ENCODE measurements at places on chromosomes 5 and 9.

- DNase-seq = no peak
These were observed 9.4 kb upstream of the MAPK9 start for GRCh38 chr5:180301253-180301652.

DNA sequence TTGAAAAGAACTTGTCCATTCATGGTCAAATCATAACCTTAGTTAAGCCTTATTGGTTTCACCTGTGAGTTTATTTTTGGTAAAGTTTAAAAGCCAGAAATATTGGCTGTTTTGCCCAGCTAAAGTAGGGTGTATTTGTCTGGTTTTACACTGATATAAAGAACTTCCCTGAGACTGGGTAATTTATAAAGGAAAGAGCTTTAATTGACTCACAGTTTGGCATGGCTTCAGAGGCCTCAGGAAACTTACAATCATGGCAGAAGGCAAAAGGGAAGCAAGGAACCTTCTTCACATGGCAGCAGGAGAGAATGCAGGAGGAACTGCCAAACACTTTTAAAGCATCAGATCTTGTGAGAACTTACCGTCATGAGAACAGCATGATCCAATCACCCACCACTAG, 55.3 kb downstream of the JAKMIP2 start:
- DNase-seq = no peak

DNA sequence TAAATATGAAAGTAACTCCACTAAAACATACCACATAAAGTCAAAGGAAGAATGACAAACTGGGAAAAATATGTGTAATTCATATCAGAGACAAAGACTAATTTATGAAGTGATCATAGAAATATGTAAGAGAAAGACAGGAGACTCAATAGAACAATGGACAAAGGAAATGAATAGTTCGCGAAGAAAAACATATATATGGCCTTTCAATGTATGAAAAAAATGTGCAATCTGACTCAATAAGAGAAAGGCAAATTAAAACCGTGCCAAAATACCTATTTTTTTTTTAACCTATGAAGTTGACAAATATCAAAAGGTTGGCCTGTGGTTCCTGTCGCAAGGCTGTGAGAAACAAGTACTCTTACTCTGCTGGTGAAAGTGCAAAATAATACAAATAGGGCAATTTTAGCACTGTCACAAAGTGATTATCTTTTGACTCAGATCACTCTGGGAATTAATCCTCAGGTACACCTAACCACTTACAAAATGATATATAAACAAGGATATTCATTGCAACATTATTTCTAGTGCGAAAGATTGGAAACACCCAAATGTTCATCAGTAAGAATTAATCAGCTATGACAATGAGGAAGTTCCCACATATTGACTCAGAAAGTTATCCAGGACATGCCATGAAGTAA, 3.7 kb downstream of the C9 start:
- DNase-seq = no peak

DNA sequence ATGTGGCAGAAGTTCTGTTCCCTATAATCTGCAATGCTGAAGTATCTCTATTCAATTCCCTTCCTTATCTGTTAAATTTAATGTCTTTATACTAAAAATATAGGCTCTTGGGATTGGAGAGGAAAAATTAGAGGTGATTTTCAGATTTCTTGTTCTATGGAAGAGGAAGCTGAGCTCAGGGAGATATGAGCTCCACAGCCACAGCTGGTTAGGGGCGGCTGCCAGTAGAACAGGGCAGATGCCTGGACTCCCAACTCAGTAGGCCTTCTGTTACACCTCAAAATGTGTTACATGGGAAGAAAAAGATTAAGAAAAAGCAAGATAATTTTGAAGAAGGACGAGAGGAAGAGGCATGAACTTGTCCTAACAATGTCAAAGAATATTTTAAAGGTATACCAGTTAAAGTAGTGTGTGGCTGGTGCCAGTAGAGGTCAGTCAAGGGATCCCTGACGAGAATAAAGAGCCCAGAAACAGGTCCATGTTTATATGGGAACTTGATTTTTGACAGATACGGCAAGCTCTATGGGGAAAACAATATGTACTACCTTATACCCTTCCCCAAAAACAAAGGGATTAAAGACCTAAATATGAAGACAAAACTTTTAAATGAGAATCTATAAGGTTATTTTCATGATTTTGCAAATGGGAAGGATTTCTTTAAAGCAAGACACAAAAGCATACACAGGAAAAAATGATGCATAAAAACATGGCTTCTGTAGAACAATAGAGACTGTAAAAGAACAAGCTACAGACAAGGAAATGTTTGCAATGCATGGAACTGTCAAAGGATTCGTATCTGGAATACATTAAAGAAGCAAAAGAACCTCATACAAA, 28.7 kb downstream of the DNAJC21 start:
- no peak for DNase-seq

DNA sequence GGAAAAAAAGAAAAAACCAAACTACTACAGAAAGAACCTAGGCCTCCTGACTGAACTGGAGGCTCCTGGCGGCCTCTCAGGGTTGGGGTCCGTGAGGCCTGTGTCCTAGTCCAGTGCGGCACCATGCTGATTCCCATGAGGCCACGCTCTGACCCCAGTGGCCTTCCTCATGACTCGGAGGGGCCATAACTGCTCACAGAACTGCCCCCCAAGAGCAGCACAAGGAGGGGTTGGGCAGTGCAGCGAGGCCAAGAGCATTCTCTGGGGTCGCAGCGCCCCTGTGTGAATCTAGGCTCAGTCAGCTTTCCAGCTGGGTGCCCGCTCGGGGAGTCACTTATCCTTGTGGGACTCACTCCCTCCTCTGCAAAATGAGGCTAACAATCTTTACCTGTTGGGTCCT, 79.3 kb upstream of the FBXW11 start:
- DNase-seq = no peak

DNA sequence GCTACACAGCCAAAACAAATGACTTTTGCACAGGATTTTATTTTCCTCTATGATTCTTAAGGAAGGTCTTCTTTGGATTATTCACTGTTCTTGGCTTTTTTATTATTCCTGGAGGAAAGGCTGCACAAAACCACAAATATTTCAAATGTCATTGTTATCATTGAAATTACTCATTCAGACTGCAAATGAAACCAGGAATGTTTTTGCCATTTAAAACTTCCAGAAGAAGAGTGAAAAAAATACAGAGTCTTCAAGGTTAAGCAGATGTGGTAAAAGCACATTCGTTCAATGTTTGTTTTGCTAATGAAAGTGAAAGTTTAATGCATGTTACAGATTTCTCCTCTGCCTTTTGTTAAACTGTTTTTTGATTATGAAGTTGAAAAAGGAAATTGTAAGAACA, 238.2 kb downstream of the TLE4 start:
- peak; percentile 60 for DNase-seq

DNA sequence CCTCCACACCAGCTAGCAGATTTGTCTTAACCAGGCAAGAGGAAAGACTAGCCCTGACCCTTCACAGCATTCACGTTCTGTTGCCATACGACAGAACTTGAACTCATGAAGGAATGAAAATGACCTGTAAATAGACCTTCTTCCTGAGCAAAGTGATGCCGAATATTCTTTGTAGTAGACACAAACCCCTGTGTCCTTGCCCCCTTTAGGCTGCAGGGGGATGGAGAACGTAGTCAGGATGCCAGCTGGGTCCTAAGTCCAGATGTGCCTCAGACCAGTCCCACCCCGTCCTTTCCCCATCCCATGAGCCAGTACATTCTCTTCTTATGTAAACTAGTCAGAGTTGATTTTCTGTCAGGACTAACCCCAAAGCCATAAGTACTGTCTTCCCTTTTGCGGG, 104.2 kb upstream of the SAP30L start:
- no peak for DNase-seq

DNA sequence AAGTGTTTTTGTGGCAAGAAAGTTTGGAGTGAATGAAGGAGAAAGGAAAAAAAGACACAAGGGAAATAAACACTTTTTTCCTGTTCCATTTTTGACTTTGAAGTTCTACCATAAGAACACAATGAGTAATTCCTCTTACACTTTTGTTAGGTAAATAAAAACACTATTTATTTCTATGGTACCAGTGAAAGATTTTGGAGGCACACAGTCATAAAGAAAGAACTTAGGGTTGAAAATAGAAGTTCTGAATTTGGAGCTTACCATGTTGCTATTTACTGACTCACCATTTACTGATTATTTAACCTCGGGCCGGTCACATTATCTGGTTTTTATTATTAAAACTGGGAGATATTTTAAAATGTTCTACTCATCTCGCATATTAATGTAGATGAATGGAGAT, 367.8 kb downstream of the TLE1 start:
- DNase-seq = no peak

DNA sequence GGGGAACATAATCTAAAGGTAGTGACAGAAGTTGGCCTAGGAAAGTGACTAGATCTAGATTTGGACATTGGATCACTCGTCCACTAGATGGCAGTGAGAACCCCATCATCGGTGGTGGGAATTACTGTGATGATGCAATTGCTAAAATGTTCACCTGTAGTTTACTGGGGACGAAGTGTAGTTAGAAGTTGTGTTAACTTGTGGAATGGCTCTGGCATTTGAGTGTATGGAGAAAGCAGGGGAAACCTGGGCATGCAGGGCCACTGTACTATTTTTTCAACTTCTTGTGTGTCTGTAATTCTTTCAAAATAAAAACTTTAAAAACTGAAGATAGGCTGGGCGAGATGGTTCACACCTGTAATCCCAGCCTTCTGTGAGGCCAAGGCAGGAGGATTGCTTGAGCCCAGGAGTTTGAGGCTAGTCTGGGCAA, 75.5 kb downstream of the PHAX start:
- no peak for DNase-seq

DNA sequence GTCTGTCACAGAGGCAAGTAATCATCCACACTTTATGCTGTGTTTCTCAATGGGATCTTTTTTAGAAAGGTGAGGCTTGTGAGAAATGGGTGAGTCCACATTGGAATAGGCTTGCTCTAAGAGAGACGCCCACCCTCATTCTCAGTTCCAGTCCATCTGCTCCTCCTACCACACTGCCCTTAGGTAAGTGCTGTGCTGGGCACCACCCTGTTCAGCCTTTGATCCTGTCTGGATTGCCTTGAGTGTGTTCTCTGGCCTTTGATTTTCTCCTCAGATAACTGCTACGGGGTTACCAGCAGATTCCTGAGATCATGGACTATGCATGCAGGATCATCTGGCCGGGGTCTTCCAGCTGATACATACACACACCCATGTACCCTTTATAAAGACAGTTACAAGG, 328.6 kb downstream of the KDM4C start:
- DNase-seq = no peak

GRCh38 chr5:151572657-151573368, 18.3 kb downstream of the FAT2 start:
- DNase-seq = no peak

- DNase-seq = no peak
These were observed 40.9 kb upstream of the APC start for GRCh38 chr5:112696786-112697185.

DNA sequence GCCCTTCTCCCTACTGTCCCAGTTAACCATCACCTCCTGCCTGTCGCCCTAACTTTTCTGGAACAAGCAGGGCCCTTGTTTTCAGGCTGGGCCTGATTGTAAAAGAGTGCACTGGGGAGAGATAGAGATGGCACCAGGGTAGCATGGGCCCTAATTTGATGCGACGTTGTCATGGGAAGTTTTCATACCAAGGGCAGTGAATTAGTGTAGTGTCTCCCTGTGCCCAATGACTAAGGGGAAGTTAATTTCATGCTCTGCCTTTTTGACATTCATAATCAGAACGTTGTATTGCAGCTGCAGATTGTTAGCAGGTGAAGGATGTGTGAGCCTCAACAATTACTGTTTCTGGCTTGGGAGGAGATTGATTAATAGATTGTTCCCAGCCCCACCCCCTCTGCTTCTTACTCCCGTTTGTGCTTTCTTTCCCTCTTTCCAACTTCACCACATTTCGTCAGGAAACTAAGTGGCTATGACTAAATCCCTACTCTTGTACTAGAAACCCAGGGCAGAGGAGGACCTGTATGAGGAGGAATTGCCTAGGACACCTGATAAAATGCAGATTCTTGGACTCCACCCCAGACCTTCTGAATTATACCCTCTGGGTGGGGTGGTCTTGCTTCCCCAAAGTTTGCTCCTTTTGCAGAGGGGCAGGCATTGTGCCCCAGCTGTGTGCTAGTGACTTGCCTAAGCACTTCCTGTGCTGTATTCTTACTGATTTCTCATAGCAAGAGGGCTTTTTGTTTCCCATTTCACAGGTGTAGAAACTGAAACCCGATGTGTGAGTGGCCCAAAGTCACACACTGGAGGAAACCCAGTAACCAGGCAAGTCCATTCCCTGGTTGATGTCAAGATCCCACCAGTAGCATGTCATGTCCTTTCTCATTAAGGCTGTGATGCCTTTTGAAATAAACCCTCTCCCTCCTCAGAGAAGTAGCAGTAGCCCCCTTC, 56.3 kb downstream of the DAB2IP start:
- no peak for DNase-seq

DNA sequence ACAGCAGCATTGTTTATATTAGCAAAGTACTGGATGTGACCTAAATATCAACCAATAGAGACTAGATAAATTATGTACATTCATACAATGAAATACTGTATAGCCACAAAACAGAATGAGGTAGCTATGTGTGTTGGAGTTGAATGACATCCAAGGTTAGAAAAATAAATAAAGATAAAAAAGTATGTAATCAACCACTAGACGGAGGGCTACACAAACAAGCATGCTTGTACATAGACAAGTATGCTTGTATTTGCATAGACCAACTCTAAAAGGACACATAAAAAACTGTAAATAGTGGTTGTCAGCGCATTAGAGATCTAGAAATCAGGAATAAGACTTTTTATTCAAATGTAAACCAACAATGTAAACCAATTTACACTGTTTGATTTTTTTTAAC, 3.0 kb downstream of the FEM1C start:
- no peak for DNase-seq

DNA sequence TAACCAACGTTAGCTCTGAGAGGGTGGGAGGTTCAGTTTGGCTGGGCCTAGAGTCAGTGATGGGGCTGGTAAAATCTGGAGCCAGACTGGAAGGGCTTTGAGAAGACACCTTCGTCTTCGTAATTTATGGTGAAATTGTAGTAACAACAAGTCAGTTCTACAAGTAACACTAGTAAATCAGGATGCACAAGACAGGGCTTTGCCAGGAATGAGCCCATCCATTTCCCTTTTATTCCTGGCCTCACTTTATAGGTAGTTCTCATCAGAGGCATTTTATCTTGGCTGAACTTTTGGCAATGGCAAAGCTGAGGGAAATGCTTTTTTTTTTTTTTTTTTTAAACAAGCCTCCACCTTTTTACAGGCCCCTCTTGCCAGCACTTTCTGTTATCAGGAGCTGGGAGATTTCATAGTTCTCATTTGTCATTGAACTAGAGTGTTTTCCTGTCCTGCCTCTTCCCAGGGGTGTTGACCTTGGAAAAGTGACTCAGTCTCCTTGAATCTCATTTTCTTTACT, 110.5 kb upstream of the KLF4 start:
- no peak for DNase-seq

Data from AG04449 (cell line).